ENCODE measurements at places on chromosomes 5 and 9.

DNA sequence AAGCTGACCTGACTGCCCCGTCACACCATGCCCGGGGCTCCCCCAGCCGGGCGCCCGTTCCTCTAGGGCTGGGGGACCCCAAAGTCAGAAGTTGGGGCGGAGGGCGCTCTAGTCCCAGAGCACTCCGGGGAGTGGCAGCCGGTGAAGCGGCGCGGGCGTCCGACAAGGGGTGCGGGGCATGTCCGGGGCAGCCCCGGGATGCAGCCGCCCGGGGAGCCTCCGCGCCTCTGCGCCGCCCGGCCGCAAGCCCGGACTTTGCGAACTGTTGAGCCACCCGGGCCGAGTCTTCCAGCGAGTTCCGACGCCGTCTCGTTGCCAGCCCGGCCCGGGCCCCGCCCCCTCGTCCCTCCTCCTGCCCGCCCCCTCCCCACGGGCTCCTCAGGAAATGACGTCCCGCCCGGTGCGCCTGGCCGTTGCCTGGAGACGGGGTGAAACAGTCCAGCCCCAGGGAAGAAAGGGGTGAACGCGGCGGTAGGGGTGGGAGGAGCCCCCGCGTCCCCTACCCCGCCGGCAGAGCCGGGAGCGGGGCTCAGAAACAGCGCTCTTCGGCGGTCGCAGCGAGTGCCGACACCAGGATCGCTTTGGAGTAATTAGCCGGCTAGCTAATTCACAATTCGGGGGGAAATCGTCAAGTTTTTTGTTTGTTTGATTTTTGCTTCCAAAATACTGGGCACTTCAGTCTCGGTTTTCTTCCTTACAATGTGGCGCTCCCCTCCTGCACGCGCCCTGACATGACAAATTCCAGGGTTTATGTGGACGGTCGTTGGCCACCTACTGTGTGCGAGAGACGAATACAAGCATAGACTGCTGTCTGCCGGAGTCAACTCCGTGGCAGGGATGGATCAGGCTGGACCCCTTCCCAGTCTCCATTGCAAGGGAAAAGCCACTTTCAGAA, at the start of gene WHRN:
Gene WHRN, minus strand, starts transcription at position 287 of the 895 bp plus-strand sequence. CDS start 672 bp downstream, outside the sequence.
- peak; percentile 89 for DNase-seq

GRCh38 chr5:56845277-56845676, 29.9 kb downstream of the MAP3K1 start:
- DNase-seq, result no peak

- no peak for DNase-seq
Observed at GRCh38 chr5:178306430-178307225, 74.0 kb upstream of the PHYKPL start.

GRCh38 chr5:180097163-180097894, 25.8 kb upstream of the RNF130 start:
- DNase-seq, result no peak

- DNase-seq, result no peak
Observed at GRCh38 chr9:21558615-21559401, 76.7 kb upstream of the IFNE start.

DNA sequence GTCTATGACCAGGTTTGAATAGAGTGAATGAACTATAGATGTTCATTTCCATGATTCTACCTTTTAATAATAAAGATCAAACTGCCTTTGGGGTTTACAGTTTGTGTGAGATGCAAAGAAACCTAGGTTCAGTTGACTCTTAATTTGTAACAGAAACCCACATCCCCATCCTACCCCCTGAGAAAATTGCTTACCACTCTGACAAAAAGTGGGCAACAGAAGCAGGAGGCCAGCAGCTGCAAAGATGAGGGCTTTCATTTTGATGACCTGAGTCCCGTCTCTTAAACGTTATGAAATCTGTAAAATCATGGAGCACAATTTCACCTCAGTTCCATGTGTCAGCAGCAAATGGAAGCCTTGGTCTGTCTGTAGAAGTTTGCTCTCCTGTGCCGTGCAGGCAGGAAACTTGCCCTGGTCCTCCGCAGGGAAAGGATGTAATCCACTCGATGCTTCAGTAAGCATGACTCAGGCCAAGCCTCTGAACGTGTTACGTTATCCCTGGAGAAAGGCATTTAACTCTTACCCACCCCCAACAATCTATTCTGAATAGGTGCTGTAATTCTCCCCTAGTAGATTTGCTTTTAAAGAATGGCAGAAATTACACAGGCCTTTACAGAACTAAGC, at the start of gene F2RL2:
Gene F2RL2, minus strand, starts transcription at position 431 of the 624 bp plus-strand sequence. Its CDS starts 173 bp downstream, at position 258.
- peak; percentile 78 for DNase-seq

DNA sequence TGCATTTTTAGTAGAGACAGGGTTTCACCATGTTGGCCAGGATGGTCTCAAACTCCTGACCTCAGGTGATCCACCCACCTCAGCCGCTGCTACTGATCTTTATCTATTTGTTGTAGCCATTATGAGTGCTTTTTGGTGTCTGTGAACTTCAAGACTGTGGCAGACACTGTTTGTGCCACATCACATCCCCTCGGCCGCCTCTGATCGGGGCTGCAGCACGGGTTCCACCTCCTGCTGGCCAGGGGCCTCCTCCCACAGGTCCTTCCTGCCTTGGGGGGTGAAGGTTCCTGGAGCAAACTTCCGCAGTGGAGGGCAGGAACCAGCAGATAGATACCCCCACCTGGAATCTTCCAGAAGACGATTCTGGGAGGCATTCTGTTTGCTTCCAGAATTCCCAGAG, 98.5 kb downstream of the C9orf50 start:
- no peak for DNase-seq

- no peak for DNase-seq
Observed at GRCh38 chr9:129319938-129320481, 141.9 kb upstream of the IER5L start.

DNA sequence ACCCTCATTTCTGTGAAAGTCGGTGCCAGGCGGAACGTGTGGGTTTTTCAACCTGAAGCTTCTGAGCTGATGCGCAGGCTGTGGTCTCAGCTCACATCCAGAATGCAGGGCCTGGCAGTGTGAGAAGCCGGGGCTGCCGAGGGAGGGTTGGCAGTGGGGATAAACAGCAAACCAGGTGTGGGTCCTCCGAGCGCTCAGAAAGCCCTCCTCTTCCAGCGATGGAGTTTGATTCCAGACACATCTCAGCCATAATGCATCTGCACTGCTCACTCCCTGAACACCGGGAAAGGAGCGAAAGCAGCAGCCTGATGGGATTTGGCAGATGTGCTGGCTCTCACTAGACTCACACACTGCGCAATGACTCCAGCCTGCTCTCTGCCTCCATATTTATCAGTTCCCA, 280.1 kb downstream of the HSPA4 start:
- DNase-seq, result no peak

- DNase-seq, result no peak
Observed at GRCh38 chr5:116669261-116670031, 94.8 kb upstream of the SEMA6A start.

- no peak for DNase-seq
Observed at GRCh38 chr9:125332527-125332926, 70.9 kb downstream of the GAPVD1 start.

- DNase-seq, result no peak
Observed at GRCh38 chr9:70540016-70540415, 125.6 kb upstream of the KLF9 start.

GRCh38 chr5:178769617-178770260, 39.3 kb upstream of the ZNF354A start:
- no peak for DNase-seq
